ENCODE measurements at places on chromosomes 12 and 14.

GRCh38 chr14:75333606-75334548 is 55.2 kb downstream of the FOS start:
- DNase-seq: peak; percentile 53

GRCh38 chr14:70658899-70659298 is 17.2 kb downstream of the TTC9 start:
- no peak for DNase-seq

GRCh38 chr14:37369425-37369824 is 171.7 kb downstream of the MIPOL1 start:
- no peak for DNase-seq

GRCh38 chr12:56687223-56688128 is 608 bp downstream of the PTGES3 start:
- DNase-seq: peak; percentile 69

- DNase-seq: no peak
These were observed 33.8 kb upstream of the ATP2B1 start for GRCh38 chr12:89742337-89743022.

Measured in transverse colon (tissue), 4 donors.